ENCODE measurements at places on chromosomes 16 and 17. TPM values are rescaled to one million over a fixed set of nuclear protein-coding genes. Genes with fewer than 3 reads are reported as not detected.

KRT31 gene
- total RNA-seq: not detected

- no peak for DNase-seq
These were observed 18.6 kb downstream of the RNF43 start for GRCh38 chr17:58398574-58399266.

KRTAP2-4 gene
- total RNA-seq: not detected

TM4SF5 gene
- not detected for total RNA-seq

- no peak for DNase-seq
These were observed 17.5 kb upstream of the MYO18A start for GRCh38 chr17:29197516-29198272.

MYH8 gene
- total RNA-seq: not detected

GRCh38 chr16:87954826-87955225 is 3.6 kb downstream of the BANP start:
- no peak for DNase-seq

- no peak for DNase-seq
These were observed 7.9 kb upstream of the BAHCC1 start for GRCh38 chr17:81387100-81388090.

NPW gene
- total RNA-seq: not detected

- no peak for DNase-seq
These were observed 567 bp upstream of the GCSH start for GRCh38 chr16:81096715-81097208.

DNA sequence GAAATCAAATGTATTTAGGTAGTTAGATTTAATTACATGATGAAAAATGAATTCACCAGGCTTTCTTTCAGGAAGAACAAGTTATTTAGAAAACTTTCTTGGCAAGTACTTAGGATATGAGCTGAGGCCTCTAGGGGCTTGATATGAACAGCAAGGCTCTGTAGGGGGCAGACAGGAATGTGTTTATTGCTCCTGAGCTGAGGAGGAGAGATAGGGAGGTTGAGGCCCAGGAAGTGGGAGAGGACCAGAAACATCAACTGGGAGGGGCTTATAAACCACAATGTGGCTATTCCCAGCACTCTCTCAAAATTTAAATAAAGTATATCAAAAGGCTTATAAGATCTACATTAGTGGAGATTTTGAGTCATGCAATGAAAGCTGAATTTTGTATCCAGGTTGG is 154.0 kb upstream of the MAF start:
- peak; percentile 29 for DNase-seq

GRCh38 chr16:79287424-79287917 is 313.1 kb downstream of the MAF start:
- DNase-seq: no peak

- DNase-seq: no peak
These were observed 90.3 kb upstream of the MPHOSPH6 start for GRCh38 chr16:82260212-82260795.

SDR42E2 gene
- total RNA-seq: not detected

HP gene
- not detected for total RNA-seq

KRTAP9-1 gene
- not detected for total RNA-seq

DNA sequence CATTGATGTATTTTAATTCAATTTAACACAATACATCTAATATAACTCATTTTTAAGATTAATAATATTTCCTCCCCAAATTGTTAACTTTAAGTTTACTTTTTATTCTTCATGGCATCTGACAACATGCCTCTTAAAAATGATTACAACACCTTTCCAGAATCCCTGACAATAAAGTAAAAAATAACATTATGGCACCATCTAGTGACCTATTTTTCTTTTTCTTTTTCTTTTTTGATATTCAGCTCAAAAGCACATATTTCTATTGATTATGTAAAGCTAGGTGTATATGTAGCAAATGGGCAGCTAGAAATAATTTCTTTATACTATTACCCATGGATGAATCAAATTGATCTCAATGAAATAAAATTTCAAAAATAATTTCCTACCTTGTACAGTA is 834.3 kb upstream of the CDH8 start:
- DNase-seq: no peak

PERCC1 gene
- total RNA-seq: not detected

- no peak for DNase-seq
These were observed 1.8 kb downstream of the ALKBH5 start for GRCh38 chr17:18185391-18185790.

- no peak for DNase-seq
These were observed 397 bp downstream of the NCOR1 start for GRCh38 chr17:16215002-16215272.

TTC19 gene
- 40.9 TPM for total RNA-seq

- DNase-seq: no peak
These were observed 17.3 kb upstream of the CLEC18B start for GRCh38 chr16:74438492-74438979.

GRCh38 chr16:56607675-56608042 is 725 bp upstream of the MT2A start:
- no peak for DNase-seq

PRSS33 gene
- total RNA-seq: not detected

GRCh38 chr17:10635290-10635689 is 21.8 kb downstream of the MYH3 start:
- DNase-seq: no peak

DNA sequence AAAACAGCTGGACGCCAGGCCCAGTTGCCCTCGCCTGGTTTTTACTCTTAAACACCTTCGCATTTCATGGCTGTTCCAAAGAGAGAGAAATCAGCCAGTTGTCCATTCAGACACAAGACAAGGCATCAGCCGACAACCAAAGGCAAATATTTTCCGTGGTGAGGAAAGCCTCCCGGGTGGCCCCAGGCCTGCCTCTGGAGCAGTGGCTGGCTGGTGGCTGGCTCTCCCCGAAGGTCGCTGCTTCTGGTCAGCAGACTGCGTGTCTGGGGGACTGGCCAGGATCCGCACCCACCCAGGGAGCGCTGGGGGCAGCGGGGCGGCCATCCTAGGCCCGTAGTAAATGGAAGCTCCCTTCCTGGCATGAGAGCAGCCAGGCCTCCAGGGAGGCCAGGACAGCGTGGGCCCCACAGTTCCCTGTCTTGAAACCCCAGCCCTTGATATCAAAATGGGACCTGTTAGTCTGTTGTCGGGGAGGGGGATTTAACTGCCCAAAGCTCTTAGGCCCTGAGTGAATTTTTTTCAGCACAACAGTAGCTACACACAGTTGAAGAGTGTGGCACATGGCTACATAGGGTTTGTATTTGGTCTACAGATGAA is 57.7 kb downstream of the SREBF1 start:
- DNase-seq: no peak

- DNase-seq: no peak
These were observed 916 bp downstream of the PAGR1 start for GRCh38 chr16:29816694-29817441.

SBK1 gene
- total RNA-seq: 0.78 TPM

TEN1 gene
- 4.6 TPM for total RNA-seq

DNA sequence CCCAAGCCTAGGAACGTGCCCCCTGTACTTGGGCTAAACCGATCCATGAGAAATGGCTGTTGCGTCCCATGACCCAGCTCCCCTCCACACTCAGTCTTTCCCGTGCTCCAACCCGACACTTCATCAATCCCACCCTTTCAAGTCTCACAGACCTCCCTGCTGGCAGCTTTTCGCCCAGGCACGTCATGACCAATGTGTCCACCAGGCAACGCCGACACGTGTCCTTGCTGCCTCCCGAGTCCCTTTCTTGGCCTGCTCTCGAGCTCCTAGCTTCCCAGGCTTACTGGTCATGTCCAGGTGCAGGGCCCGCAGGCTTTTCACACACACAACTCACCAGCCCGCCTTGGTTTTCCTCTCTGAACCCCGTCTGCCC is 12.2 kb downstream of the MNT start:
- no peak for DNase-seq

CD79B gene
- total RNA-seq: 2.1 TPM

MSLN gene
- not detected for total RNA-seq

DNA sequence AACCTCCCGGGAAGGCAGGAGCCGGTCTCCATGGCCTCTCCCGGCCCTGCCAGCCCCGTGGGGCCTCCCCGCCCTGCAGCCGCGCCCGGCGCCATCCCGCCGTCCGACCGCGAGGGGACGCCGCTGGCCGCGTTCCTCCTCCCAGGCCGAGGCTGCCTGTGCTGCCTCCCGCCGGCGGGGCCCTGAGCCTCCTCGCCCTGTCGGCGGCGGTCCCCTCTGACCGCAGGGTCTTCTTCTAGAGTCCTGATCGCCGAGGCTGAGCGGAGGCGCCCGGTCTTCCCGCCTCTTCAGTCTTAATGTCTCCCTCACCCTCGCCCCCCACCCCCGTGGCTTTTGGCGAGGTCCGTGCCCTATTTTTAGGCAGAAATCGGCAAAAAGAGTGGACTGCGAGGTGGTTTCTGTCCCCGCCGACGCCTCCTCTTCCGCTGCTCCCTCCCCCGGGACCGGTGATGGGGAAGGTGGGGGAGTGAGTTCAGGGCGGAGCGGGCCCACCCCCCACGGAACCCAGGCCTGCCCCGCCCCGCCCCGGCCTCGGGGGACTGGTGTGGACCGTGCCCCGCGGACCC is 794 bp upstream of the CPNE7 start:
- DNase-seq: no peak

GRCh38 chr17:32240750-32241149 is 24.9 kb upstream of the RHBDL3 start:
- DNase-seq: no peak

DNA sequence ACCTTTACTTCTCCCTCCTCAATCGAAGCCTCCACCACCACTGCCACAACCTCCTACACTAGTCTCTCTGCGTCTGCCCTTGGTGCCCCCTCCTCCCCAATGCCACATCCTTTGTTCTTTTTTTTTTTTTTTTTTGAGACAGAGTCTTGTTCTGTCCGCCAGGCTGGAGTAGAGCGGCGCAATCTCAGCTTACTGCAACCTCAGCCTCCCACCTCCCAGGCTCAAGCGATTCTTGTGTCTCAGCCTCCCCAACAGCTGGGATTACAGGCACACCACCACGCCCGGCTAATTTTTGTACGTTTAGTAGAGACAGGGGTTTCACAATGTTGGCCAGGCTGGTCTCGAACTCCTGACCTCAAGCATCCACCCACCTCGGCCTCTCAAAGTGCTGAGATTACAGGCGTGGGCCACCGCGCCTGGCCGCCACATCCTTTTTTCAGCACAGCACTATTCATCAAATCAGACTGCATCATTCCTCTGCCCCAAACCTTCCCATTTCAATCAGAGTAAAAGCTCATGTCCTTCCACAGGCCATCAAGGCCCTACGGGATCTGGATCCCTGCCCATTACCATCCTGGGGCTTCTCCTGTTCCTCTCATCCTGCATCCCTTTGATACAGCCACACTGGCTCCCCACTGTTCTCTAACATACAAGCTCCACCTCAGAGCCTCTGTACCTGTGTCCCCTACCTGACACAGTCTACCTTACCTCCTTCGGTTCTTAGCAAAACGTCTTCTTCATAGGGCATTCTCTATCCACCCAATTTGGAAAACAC is 2.0 kb downstream of the KLHL11 start:
- DNase-seq: no peak

C16orf89 gene
- 1.5 TPM for total RNA-seq

RHBDL3 gene
- 1.3 TPM for total RNA-seq

- peak; percentile 97 for DNase-seq
These were observed at the start of gene STAT5A for GRCh38 chr17:42287977-42288802. STAT5A (plus strand) TSS chr17:42288498; CDS start chr17:42289412, 914 bp downstream.

KRTAP2-3 gene
- total RNA-seq: not detected

- no peak for DNase-seq
These were observed 6.6 kb downstream of the ABCA5 start for GRCh38 chr17:69320210-69320907.

SMURF2 gene
- 52.7 TPM for total RNA-seq

DNA sequence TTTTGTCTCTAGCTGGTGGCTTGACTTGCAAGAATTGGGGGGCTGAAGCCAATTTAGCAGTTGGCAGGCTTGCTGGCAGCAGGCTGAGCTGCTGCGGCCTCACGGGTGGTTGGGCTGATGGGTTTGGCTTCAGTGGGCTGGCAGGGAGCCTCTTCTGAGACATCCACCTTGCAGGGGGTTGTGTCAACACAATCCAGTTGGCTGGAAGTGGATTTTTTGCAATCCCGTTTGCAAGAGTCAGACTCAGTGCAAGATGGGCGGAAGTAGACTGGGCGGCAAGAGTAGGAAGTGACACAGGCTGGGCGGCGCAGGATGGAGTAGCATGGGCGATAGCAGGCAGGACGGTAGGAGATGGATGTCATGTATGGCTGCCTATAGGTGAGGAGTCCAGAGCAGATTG is 1.5 kb downstream of the KRTAP16-1 start:
- no peak for DNase-seq

Measured in esophagus muscularis mucosa (tissue), 4 donors.